ENCODE measurements at places on chromosomes 13 and 19.

GRCh38 chr13:51781246-51782022 lies 22.5 kb downstream of the DHRS12 start:
- peak overlapping the region; percentile 16 for H3K27ac ChIP-seq
- H3K27me3 ChIP-seq, result no peaks in the 10 kb centered on the region
- no peak overlapping the region for H3K4me3 ChIP-seq
- peak; percentile 41 for ATAC-seq
- H3K36me3 ChIP-seq, result peaks cover 20% of the 10 kb centered on the region

DNA sequence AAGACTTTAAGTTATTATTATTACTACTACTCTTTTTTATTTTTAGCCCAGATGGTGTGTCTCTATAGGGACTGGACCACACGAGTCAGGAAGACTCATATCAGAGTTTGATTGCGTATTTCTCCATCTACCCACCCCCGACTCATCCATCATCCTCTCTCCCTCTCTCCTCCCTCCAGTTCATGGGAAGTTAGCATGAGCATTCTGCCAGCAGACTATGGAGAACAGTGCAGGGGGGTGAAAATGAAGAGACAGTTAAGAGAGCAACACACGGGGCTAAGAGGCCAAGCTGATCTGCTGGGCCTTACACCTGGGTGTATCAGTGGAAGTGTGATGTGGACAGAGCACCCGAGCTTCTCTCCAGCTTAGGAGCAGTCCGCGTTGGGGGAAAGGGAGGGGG lies 95.0 kb downstream of the UQCRFS1 start:
- H3K36me3 ChIP-seq, result no peaks in the 10 kb centered on the region
- no peaks in the 10 kb centered on the region for H3K27me3 ChIP-seq
- no peak for ATAC-seq
- no peak overlapping the region for H3K27ac ChIP-seq
- H3K4me3 ChIP-seq, result no peak overlapping the region

DNA sequence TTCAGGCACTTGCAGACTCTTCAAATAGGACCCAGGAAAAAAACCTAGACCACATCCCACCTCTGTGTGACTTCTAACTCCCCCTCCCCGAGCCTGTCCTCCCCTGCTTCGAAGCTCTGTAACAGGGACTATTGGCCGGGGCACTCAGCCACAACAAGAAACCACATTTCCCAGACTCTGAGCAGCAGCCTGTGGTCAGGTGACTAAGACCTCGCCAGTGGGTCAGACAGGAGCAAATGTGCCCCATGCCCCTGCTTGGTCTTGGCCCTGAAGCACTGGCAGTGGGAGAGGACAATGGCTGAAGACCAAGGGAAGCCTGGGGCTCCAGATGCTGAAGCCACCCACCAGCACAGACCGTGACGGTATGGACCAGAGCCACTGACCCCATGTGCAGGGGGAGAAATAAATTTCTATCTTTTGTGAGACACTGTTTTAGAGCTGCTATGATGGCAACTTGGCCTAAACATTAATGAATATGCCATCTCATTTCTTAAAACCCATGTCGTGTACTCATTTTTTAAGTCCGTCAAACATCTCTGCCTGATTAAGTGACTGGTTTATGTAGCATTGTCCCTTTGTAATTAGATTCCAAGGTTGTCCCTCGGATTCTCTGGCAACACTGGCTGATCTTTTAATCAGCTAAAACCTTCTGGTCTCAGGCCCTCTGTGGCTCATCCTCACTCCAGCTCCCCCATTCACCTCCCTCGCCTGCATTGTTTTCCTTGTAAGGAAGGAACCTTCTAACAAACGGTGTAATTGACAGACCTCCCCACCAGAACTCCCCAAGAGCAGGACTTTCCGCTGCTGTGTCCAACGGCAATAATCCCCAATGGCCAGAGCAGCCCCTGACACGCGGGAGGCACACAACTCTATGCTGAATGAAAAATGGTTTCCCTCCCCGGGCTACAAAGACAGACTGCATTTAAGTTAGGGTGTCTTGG lies 98.4 kb downstream of the STK24 start:
- H3K4me1 ChIP-seq, result peaks cover 70% of the 10 kb centered on the region
- H3K4me3 ChIP-seq, result peak overlapping the region; percentile 29
- H3K27ac ChIP-seq, result peak overlapping the region; percentile 84
- no peaks in the 10 kb centered on the region for H3K27me3 ChIP-seq
- H3K36me3 ChIP-seq, result peaks cover 41% of the 10 kb centered on the region
- peak; percentile 63 for ATAC-seq

DNA sequence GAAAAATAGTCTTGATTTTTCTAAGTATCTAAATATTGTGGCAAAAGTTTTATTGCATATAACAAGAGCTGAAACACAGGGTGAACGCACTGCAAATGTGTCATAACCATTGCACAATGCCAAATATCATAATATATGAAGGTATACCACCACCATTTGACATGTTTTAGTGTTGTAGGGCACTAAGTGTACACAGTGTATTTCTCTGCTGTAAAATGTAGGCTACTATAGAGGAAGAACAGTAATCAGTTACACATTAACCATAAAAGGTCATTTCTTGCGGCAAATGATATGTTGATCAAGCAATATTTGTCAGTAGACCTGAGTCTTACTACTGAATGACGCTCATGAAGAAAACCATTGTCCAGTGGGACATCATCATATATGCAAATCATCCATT lies 18.3 kb upstream of the KLF5 start:
- no peak overlapping the region for H3K27ac ChIP-seq
- ATAC-seq, result no peak

GRCh38 chr13:79870123-79870522 lies 389.2 kb downstream of the NDFIP2 start:
- no peaks in the 10 kb centered on the region for H3K4me1 ChIP-seq
- H3K4me3 ChIP-seq, result no peak overlapping the region
- no peaks in the 10 kb centered on the region for H3K27me3 ChIP-seq
- ATAC-seq, result no peak

GRCh38 chr13:113022745-113023574 lies 53.9 kb downstream of the MCF2L start:
- H3K27ac ChIP-seq, result no peak overlapping the region
- H3K4me3 ChIP-seq, result no peak overlapping the region
- no peak for ATAC-seq
- H3K4me1 ChIP-seq, result peaks cover 9% of the 10 kb centered on the region

- no peaks in the 10 kb centered on the region for H3K27me3 ChIP-seq
- no peak for ATAC-seq
- peaks cover 7% of the 10 kb centered on the region for H3K36me3 ChIP-seq
- H3K4me3 ChIP-seq, result no peak overlapping the region
- no peak overlapping the region for H3K27ac ChIP-seq
- peaks cover 82% of the 10 kb centered on the region for H3K4me1 ChIP-seq
Measured at GRCh38 chr19:18507727-18508440, 14.0 kb downstream of the ELL start.

DNA sequence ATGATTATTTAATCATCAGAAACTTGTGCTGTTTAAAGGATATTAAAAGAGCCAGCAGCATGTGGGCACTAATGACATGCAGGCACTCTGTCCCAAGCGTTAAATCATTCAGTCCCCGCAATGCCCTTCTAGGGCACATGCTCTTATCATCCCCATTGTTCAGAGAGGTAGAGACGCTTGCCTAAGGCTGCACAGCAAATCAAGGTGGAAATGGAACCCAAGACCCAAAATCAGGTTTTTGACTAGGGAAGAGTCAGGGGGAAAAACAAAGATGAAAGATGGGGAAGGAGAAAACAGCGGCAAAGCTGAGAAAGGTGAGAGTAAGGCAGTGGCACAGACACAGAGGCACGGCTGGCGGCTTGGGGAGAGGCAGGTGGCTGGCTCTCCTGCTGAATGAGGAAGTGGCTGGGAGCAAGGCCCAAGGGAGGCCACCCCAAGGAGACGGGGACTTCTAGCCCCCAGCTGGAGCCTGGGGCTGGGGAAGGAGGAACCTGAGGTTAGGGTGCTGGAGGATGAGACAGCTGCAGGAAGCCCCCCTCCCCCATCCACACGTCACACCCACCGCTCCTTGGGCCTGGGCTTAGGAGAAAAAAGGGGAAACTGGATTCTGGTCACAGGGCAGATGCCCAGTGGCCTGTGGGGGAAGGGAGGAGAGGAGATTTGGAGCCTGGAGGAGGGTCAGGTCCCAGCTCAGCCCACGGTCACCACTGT lies 1.0 kb upstream of the TYROBP start:
- H3K27me3 ChIP-seq, result no peaks in the 10 kb centered on the region
- peak overlapping the region; percentile 55 for H3K4me3 ChIP-seq
- peak; percentile 90 for ATAC-seq
- peak overlapping the region; percentile 91 for H3K27ac ChIP-seq
- H3K4me1 ChIP-seq, result peaks cover 74% of the 10 kb centered on the region

GRCh38 chr13:34720618-34721017 lies 221.5 kb upstream of the NBEA start:
- no peak overlapping the region for H3K4me3 ChIP-seq
- no peak overlapping the region for H3K27ac ChIP-seq
- H3K36me3 ChIP-seq, result no peaks in the 10 kb centered on the region
- ATAC-seq, result no peak

GRCh38 chr19:1823539-1824251 lies 11.6 kb upstream of the ATP8B3 start:
- H3K4me3 ChIP-seq, result no peak overlapping the region
- no peaks in the 10 kb centered on the region for H3K27me3 ChIP-seq
- peaks cover 9% of the 10 kb centered on the region for H3K4me1 ChIP-seq
- no peak overlapping the region for H3K27ac ChIP-seq

DNA sequence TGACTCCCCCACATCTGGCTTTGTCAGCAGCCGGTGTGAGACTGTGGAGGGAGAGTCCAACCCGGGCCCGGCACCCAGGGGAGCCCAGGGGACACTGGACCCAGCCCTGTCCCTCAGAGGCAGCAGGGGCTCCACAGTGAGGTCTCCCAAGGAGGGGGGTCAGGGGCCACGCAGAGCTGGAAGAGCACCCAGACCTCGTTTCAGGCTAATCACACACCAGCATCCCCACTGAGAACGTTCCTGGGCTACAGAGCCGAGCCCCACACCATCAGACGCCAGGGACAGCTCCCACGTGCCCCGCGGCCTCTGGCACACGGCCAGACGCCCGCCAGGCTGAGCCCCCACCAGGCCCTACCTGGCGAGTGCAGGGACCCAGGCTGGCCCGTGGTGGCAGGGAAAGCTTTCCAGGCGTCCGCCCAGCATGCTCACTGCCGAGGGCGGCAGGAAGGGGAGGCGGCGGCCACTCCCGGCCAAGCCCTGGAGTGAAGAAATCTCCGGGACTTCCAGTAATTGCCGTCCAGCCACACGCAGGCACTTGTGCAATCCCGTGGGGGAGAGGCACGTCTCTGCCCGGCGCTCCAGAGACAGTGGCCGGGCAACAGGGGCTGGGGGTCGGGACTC lies 19.2 kb downstream of the SBNO2 start:
- peaks cover 4% of the 10 kb centered on the region for H3K4me1 ChIP-seq
- peaks cover 13% of the 10 kb centered on the region for H3K36me3 ChIP-seq
- no peaks in the 10 kb centered on the region for H3K27me3 ChIP-seq
- ATAC-seq, result no peak
- no peak overlapping the region for H3K27ac ChIP-seq
- H3K4me3 ChIP-seq, result no peak overlapping the region

- peaks cover 20% of the 10 kb centered on the region for H3K36me3 ChIP-seq
- H3K4me3 ChIP-seq, result no peak overlapping the region
- ATAC-seq, result no peak
- H3K27ac ChIP-seq, result no peak overlapping the region
Measured at GRCh38 chr19:46970815-46971214, 48.8 kb upstream of the NPAS1 start.

DNA sequence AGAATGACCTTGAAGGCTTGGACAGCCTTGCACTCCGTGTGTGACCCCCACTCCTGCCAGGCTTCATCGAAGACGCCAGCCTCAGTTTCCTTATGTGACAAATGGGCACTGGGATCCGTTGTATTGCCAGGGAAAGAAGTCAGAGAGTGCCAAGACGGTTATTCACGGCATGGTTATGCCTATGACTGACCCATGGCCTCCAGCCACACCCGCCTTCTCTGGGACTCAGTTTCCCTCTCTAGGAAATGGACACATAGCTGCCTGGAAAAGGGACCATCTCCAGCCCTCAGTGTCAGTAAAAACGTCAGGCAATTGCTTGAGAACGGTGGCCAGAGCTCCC lies 915 bp upstream of the UBE2S start:
- H3K4me3 ChIP-seq, result peak overlapping the region; percentile 87
- peaks cover 17% of the 10 kb centered on the region for H3K4me1 ChIP-seq
- ATAC-seq, result no peak
- H3K27me3 ChIP-seq, result no peaks in the 10 kb centered on the region

- no peak overlapping the region for H3K27ac ChIP-seq
- no peak for ATAC-seq
- H3K36me3 ChIP-seq, result no peaks in the 10 kb centered on the region
- H3K4me3 ChIP-seq, result no peak overlapping the region
- no peaks in the 10 kb centered on the region for H3K27me3 ChIP-seq
- H3K4me1 ChIP-seq, result peaks cover 9% of the 10 kb centered on the region
Measured at GRCh38 chr19:51822325-51822724, 27.4 kb downstream of the FPR3 start.

GRCh38 chr19:30206187-30206586 lies 166.0 kb upstream of the ZNF536 start:
- no peak for ATAC-seq
- H3K27ac ChIP-seq, result no peak overlapping the region
- H3K36me3 ChIP-seq, result no peaks in the 10 kb centered on the region
- no peak overlapping the region for H3K4me3 ChIP-seq
- no peaks in the 10 kb centered on the region for H3K4me1 ChIP-seq
- no peaks in the 10 kb centered on the region for H3K27me3 ChIP-seq

DNA sequence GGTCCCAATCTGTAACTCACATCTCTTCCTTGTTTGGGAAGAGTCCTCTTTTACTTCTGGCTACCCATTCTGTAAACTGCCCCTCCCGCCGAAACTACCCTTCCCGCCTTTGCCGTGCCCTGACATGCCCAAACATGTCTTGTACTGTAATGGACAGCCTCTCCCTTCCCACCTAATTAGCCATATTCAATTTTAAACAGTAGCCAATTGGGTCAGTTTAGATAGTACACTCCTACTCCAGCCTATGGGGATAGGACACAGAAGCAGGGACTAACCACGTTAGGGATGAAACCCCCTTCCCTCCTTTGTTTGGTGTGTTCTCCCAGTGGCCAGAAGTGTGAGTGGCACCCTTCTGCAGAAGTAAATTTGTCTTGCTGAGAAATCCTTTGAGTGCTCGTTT lies 34.2 kb downstream of the SACS start:
- no peak overlapping the region for H3K4me3 ChIP-seq
- H3K27ac ChIP-seq, result no peak overlapping the region
- peaks cover 5% of the 10 kb centered on the region for H3K36me3 ChIP-seq
- H3K4me1 ChIP-seq, result no peaks in the 10 kb centered on the region

DNA sequence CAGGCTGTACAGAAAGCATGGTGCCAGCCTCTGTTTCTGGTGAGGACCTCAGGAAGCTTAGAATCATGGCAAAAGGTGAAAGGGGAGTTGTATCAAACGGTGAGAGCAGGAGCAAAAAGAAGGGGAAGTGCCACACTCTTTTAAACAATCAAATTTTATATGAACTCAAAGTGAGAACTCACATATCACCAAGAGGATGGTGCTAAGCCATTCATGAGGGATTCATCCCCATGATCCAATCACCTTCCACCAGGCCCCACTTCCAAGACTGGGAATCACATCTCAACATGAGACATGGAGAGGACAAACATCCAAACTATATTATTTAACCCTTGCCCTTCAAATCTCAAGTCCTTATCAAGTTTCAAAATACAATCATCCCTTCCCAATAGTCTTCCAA lies 836.7 kb downstream of the SLITRK5 start:
- H3K36me3 ChIP-seq, result no peaks in the 10 kb centered on the region
- no peak overlapping the region for H3K27ac ChIP-seq
- no peaks in the 10 kb centered on the region for H3K4me1 ChIP-seq
- H3K4me3 ChIP-seq, result no peak overlapping the region
- H3K27me3 ChIP-seq, result no peaks in the 10 kb centered on the region
